Mesothelial cell of epicardium (in vitro differentiated cells): ENCODE measurements at places on chromosomes 6 and 20. TPM values are rescaled to one million over a fixed set of nuclear protein-coding genes. Genes with fewer than 3 reads are reported as not detected.

- H3K27me3 ChIP-seq = no peaks in the 10 kb centered on the region
- H3K27ac ChIP-seq = peak overlapping the region; percentile 97
- H3K4me3 ChIP-seq = no peak overlapping the region
- DNase-seq = no peak
- H3K36me3 ChIP-seq = no peaks in the 10 kb centered on the region
- H3K4me1 ChIP-seq = peaks cover 30% of the 10 kb centered on the region
Observed at GRCh38 chr6:158894193-158894592, 75.0 kb upstream of the EZR start.

DNA sequence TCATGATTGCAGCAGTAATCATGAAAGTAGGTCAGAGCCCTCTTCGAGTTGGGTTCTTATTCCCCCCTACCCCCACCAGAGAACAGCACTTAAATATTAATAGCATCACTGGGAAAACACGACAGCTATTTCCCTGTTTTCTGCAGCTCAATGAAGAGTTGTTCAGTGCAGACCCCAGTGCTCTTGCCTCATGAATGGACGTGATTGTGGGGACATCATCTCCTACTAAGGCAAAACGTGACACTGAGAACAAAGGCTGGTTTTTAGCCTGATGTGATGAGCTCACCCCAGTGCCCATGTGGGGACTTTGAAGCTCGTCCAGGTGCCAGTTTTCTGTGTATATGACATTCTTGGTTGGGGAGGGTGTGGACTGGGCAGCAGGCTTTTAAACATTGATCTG, 105.9 kb downstream of the SLC35F1 start:
- no peak overlapping the region for H3K4me3 ChIP-seq

GRCh38 chr6:2245877-2246863, 765 bp upstream of the GMDS start:
- DNase-seq = no peak
- no peaks in the 10 kb centered on the region for H3K27me3 ChIP-seq
- H3K4me3 ChIP-seq = peak overlapping the region; percentile 87
- H3K36me3 ChIP-seq = peaks cover 2% of the 10 kb centered on the region
- H3K4me1 ChIP-seq = peaks cover 22% of the 10 kb centered on the region

DNA sequence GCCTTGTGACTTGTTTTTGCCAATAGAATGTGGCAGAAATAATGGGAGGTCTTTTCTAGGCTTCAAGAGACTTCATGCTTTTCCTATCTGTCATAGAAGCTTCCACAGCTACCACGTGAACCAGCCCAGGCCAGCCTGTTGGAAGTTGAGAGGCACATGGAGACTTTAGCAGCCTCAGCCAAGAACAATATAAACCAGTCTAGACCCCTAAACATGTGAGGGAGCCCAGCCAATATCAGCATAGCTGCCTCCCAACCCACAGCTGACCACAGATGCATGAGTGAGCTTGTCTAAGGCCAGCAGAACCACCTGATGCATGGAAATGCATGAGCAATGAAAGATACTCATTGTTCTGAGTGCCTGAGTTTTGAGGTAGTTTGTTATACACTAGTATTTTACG, 540.7 kb upstream of the BTBD3 start:
- H3K27ac ChIP-seq = no peak overlapping the region
- H3K4me1 ChIP-seq = peaks cover 36% of the 10 kb centered on the region
- no peaks in the 10 kb centered on the region for H3K36me3 ChIP-seq
- peaks cover 2% of the 10 kb centered on the region for H3K27me3 ChIP-seq

GRCh38 chr6:74891349-74891831, 314.5 kb downstream of the COL12A1 start:
- peaks cover 21% of the 10 kb centered on the region for H3K27me3 ChIP-seq
- no peaks in the 10 kb centered on the region for H3K4me1 ChIP-seq
- no peaks in the 10 kb centered on the region for H3K36me3 ChIP-seq
- H3K27ac ChIP-seq = no peak overlapping the region
- H3K4me3 ChIP-seq = no peak overlapping the region

GRCh38 chr6:52389264-52389625, 27.3 kb downstream of the PAQR8 start:
- DNase-seq = no peak
- no peak overlapping the region for H3K4me3 ChIP-seq
- H3K27ac ChIP-seq = no peak overlapping the region

DNA sequence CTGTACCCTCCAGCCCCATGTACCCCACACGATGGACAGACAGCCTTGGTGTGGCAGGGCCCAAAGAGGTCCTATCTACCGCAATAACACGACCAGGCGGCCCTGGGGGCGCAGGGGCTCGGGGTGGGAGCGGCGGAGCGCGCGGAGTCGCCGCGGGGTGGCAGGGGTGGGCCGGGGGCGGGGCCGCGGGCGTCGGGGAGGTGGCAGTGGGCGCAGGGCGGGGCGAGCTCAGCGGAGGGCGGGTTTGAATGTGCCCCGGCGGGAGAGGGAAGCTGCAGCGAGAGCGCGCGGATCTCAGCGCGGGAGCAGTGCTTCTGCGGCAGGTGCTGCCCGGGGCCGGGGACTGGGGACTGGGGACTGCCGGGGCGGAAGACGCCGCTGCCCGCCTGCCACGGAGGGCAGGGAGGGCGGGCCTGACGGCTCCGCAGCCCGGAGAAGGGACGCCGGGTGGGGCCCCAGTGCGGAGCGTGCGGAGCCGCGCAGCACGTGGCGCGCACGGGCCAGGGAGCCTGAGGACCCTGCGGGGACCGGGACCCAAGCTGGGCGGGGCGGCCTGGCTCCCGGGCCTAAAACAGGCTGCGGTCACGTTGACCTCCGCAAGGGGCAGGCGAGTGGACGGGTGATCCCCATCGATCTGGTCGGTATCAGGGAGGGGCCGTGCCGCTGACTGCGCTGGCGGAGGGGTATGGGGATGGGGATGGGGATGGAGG, at the start of gene SLC29A1:
Gene SLC29A1, plus strand, starts transcription at position 277 of the 710 bp plus-strand sequence. CDS start 3,719 bp downstream, outside the sequence.
- H3K36me3 ChIP-seq = no peaks in the 10 kb centered on the region
- peaks cover 56% of the 10 kb centered on the region for H3K4me1 ChIP-seq
- H3K27ac ChIP-seq = peak within 1 kb of the TSS; percentile 30
- DNase-seq = peak; percentile 64
- H3K27me3 ChIP-seq = peaks cover 21% of the 10 kb centered on the region

GRCh38 chr6:33014841-33015634, 5.6 kb upstream of the HLA-DOA start:
- H3K27ac ChIP-seq = no peak overlapping the region
- no peaks in the 10 kb centered on the region for H3K4me1 ChIP-seq
- no peak for DNase-seq
- no peaks in the 10 kb centered on the region for H3K36me3 ChIP-seq
- no peak overlapping the region for H3K4me3 ChIP-seq

- H3K4me1 ChIP-seq = peaks cover 5% of the 10 kb centered on the region
- no peak overlapping the region for H3K27ac ChIP-seq
- no peaks in the 10 kb centered on the region for H3K36me3 ChIP-seq
- H3K27me3 ChIP-seq = no peaks in the 10 kb centered on the region
- H3K4me3 ChIP-seq = no peak overlapping the region
Observed at GRCh38 chr6:116192786-116193185, 61.1 kb downstream of the TSPYL4 start.

- no peak overlapping the region for H3K4me3 ChIP-seq
- DNase-seq = no peak
- peaks cover 45% of the 10 kb centered on the region for H3K27me3 ChIP-seq
- H3K4me1 ChIP-seq = no peaks in the 10 kb centered on the region
- H3K27ac ChIP-seq = no peak overlapping the region
Observed at GRCh38 chr20:33191484-33191883, 23.5 kb downstream of the BPIFA2 start.

GRCh38 chr6:163375361-163375760, 39.2 kb upstream of the QKI start:
- no peaks in the 10 kb centered on the region for H3K4me1 ChIP-seq
- peaks cover 4% of the 10 kb centered on the region for H3K27me3 ChIP-seq
- H3K4me3 ChIP-seq = no peak overlapping the region
- no peaks in the 10 kb centered on the region for H3K36me3 ChIP-seq
- no peak overlapping the region for H3K27ac ChIP-seq

DNA sequence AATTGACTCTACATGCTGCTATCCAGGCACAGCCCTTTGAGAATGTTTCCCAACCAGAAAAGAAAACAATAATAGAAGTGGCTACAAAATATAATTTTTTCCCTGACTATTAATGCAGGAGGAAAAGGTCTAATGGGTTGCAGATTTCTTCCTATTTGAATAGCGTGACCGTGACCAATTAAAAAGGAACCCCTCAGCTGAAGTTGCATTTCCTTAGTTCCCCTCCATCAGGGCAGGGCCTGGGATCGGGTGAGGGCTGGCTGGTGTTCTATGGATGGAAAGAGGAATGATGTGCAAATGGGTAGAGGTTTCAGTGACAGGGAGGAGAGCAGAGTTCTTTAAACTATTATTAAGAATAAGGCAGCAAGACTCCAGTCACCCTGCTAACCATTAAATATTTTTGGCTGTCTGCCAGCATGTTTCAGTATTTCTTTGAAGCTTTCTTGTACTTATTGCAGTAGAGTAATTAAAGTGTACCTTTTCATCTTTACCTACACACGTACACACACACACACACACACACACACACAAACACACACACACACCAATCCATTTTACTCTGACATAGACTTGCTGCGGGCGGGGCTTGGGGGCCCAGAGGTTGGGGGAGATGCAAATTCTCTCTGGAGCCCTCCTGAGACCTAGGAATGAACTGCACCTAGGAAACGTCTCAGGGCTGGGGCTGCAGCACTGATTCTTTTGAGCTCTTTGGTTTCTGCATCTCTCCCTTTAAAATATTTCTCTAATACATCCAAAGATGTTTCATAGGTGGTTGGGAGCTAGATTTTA, 154.8 kb upstream of the SLC35B3 start:
- peaks cover 16% of the 10 kb centered on the region for H3K4me1 ChIP-seq
- no peak overlapping the region for H3K4me3 ChIP-seq
- H3K27me3 ChIP-seq = no peaks in the 10 kb centered on the region
- peaks cover 7% of the 10 kb centered on the region for H3K36me3 ChIP-seq
- H3K27ac ChIP-seq = peak overlapping the region; percentile 77

GRCh38 chr20:36632487-36633284, 13.3 kb downstream of the SLA2 start:
- no peaks in the 10 kb centered on the region for H3K4me1 ChIP-seq
- no peak for DNase-seq
- no peak overlapping the region for H3K27ac ChIP-seq
- no peak overlapping the region for H3K4me3 ChIP-seq
- no peaks in the 10 kb centered on the region for H3K27me3 ChIP-seq

DNA sequence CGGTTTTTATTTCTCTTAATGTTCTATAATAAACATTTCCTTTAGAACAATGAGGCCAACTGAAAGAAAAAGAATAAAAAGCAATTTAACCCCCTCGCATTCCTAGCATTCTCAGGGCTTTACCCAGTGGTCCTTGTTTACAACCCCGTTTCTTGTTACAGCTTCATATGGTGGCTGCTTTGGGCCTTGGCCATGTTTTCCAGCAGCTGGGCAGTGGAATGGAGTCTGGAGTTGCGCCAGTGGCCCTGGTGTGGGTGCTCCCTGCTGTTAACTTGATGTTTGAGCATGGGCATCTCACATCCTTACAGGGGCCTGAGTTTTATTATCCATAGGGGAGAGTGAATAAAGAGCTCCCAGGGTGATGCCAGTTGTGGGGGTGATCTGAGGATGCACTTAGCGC, 18.8 kb downstream of the EFCAB8 start:
- no peak overlapping the region for H3K27ac ChIP-seq
- peaks cover 2% of the 10 kb centered on the region for H3K4me1 ChIP-seq
- H3K4me3 ChIP-seq = no peak overlapping the region
- no peaks in the 10 kb centered on the region for H3K36me3 ChIP-seq

- H3K4me1 ChIP-seq = no peaks in the 10 kb centered on the region
- H3K4me3 ChIP-seq = no peak overlapping the region
- DNase-seq = no peak
- H3K36me3 ChIP-seq = no peaks in the 10 kb centered on the region
- no peaks in the 10 kb centered on the region for H3K27me3 ChIP-seq
- H3K27ac ChIP-seq = no peak overlapping the region
Observed at GRCh38 chr6:36586606-36587005, 7.6 kb upstream of the SRSF3 start.

- H3K27ac ChIP-seq = peak overlapping the region; percentile 99
- no peak for DNase-seq
- peak overlapping the region; percentile 96 for H3K4me3 ChIP-seq
- H3K27me3 ChIP-seq = no peaks in the 10 kb centered on the region
Observed at GRCh38 chr6:158561321-158561884, 1.5 kb downstream of the TMEM181 start.

DNA sequence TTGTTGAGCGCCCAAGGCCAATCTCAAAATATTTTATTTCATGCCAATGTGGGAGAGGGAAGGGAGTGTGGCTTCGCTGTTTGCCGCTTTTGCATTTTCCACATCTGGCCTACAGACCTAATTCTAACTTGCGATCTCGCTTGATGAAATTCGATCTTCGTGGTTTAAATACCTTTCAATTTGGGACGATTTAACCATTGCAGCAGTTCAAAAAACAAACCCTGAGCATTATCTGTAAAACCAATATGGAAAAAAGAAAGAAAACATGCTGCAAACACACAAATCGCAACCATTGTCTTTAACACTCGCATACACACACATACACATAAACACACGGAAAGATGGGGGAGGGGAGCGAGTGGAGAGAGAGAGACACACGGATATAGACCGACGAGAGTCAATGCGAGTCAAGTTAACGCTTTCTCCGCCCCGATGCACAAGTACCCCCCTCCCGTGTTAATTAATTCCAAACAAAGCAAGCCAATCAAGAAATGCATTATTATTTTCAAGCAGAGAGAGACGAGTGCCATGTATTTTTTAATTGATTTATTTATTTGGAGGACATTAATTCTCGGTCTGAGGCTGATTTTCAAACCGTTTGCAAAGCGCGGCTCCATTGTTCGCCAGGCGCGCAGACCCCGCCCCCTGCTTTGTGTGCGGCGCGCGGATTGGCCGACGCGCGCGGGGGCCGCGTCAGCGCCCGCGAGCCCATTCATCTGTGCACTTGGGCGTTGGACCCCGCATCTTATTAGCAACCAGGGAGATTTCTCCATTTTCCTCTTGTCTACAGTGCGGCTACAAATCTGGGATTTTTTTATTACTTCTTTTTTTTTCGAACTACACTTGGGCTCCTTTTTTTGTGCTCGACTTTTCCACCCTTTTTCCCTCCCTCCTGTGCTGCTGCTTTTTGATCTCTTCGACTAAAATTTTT, at the start of gene MARCKS:
Gene MARCKS, plus strand, starts transcription at position 721 of the 931 bp plus-strand sequence. CDS start 401 bp downstream, outside the sequence.
- no peaks in the 10 kb centered on the region for H3K27me3 ChIP-seq
- H3K4me3 ChIP-seq = no peak within 1 kb of the TSS
- H3K4me1 ChIP-seq = peaks cover 31% of the 10 kb centered on the region
- H3K36me3 ChIP-seq = peaks cover 11% of the 10 kb centered on the region
- no peak within 1 kb of the TSS for H3K27ac ChIP-seq

GRCh38 chr6:3345836-3346235, 87.1 kb downstream of the PSMG4 start:
- no peak overlapping the region for H3K27ac ChIP-seq
- H3K4me3 ChIP-seq = no peak overlapping the region
- H3K4me1 ChIP-seq = peaks cover 49% of the 10 kb centered on the region
- H3K27me3 ChIP-seq = no peaks in the 10 kb centered on the region

GRCh38 chr20:44627364-44628010, 24.0 kb downstream of the ADA start:
- no peak overlapping the region for H3K27ac ChIP-seq
- peaks cover 23% of the 10 kb centered on the region for H3K36me3 ChIP-seq
- no peaks in the 10 kb centered on the region for H3K27me3 ChIP-seq
- H3K4me3 ChIP-seq = no peak overlapping the region

- H3K27me3 ChIP-seq = no peaks in the 10 kb centered on the region
- peaks cover 5% of the 10 kb centered on the region for H3K4me1 ChIP-seq
- no peak overlapping the region for H3K27ac ChIP-seq
- no peak for DNase-seq
- peaks cover 18% of the 10 kb centered on the region for H3K36me3 ChIP-seq
Observed at GRCh38 chr6:144479991-144480390, 194.9 kb downstream of the UTRN start.

ROS1 gene
- total RNA-seq = not detected in 3 replicates

PTGIS gene
- total RNA-seq = 113 to 118 TPM (median 117 TPM) in 3 replicates

COL12A1 gene
- total RNA-seq = 10.5 to 12.5 TPM (median 11.3 TPM) in 3 replicates

TXLNB gene
- 0.44 to 1.6 TPM (median 0.67 TPM) in 3 replicates for total RNA-seq

HRH3 gene
- total RNA-seq = not detected in 3 replicates

KCNQ5 gene
- total RNA-seq = 4.8 to 5.4 TPM (median 5.2 TPM) in 3 replicates
